CD4-positive, alpha-beta T cell treated with Interleukin-4 for 1 hour (primary cell): ENCODE measurements at places on chromosomes 3 and 15.

- no peak for DNase-seq
Observed at GRCh38 chr3:126568776-126569342, 10.1 kb upstream of the C3orf22 start.

- no peak for DNase-seq
Observed at GRCh38 chr15:100253640-100254039, 88.1 kb downstream of the ADAMTS17 start.

DNA sequence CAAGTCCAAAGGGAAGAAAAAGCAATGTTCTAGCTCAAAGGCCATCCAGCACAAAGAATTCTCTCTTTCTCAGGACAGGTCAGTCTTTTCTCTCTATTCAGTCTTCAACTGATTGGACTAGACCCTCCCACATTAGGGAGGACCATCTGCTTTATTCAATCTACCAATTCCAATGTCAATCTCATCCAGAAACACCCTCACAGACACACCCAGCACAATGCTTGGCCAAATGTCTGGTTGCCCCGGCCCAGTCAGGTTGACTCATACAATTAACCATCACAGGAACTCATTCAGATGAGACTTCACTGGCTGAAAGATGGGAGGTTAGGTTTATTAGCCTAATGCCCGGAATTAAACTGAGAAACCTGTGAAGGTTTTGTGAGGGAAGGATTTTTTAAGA, 32.4 kb downstream of the ACAN start:
- DNase-seq, result no peak

- DNase-seq, result no peak
Observed at GRCh38 chr3:13177236-13177635, 104.0 kb upstream of the IQSEC1 start.

- no peak for DNase-seq
Observed at GRCh38 chr3:14423197-14423743, 20.9 kb downstream of the SLC6A6 start.

DNA sequence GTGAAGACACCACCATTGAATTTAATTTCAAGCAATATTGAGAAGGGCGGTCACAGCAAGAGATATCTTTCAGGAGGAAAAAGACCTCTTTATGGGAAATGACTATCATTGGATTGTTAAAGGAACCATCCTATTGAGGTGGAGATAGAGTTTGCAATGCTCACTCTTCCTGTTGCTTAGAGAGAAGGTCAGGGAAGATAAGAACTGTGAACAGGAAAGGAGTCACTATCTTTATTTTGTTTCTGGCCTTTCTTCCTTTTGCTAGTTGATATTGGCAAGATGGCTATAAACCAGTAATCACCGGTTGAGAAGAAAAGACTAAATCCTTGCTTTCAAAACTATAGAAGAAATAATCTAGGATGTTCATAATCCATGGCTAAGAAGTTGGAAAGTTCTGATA, 112.1 kb upstream of the TMEM108 start:
- DNase-seq, result no peak

- no peak for DNase-seq
Observed at GRCh38 chr15:99252326-99252725, 1.0 kb downstream of the LRRC28 start.

DNA sequence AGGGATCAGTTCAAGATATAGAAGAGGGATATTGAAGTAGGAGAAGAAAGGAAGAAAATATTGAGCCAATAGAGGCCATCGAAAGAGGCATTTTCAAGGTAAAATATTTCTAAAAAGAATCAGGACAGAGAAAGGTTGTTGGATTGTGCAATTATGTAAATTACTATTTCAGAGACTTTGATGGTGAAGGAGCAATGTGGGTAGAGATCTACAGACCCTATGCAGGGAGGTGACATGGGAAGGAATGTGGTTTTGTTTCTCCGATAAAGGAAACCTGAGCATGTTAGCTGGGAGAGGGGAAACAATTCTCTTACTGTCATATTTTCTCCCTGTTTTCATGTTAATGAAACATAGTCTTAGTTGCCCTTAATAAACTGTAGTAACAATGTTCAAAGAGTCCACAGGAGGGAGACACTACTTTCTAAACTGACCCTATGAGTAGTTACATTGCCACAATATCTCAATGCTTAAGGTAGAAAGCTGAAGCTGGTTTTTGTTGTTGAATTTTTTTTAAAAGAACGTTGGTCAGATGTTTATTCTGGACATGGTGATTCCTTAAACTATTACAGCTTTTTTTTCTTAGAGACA, 133.3 kb downstream of the GRM7 start:
- no peak for DNase-seq
